ENCODE measurements at places on chromosomes 7 and 10.

GRCh38 chr10:29533696-29534285 is 101.0 kb downstream of the SVIL start:
- DNase-seq, result no peak

- DNase-seq, result no peak
Observed at GRCh38 chr7:76357475-76358010, 1.2 kb downstream of the YWHAG start.

- no peak for DNase-seq
Observed at GRCh38 chr7:102832674-102833073, 80.1 kb upstream of the LRRC17 start.

GRCh38 chr10:47087667-47088066 is 176.4 kb downstream of the PTPN20 start:
- DNase-seq, result no peak

Measured in NCI-H2029 treated with DMSO at 0.1 percent for 48 hours (cell line).